ENCODE measurements at places on chromosomes 3 and 15.

DNA sequence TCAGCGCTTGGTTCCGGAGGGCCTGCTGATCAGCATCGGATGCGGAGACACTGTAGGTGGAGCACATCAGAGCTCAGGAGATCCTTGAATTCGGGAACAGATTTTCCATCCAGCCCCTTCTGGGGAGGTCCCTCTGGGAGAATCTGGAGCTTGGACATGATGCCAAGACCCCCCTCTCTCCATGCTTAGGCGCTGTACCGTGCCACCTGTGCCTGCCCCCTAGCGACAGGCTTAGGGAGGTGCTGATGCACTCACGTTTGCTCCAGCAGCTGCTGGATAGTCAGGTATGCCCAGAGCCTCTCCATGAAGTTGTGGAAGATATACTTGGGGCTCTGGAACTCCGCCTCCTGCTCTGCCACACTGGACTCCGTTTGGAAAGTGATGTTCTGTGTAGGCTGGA is 9.7 kb downstream of the ITIH4 start:
- no peak for DNase-seq

DNA sequence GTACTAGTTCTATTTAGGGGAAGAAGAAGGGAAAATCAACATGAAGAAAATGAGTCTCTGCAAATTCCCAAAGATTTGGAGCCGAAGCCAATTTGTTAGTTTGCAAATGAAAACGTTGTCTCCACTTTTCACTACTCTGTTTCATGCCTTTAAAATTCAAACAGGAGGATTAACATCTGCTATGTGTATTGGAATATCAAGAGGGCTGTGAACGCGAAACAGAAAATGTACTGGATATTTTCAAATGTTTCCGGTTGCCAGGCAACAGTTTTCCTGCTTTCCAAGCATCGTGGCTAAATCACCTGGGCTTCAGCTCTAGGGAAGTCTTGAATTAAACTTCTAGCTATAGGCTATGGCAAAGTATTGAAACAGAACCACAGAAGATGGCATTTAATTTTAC is 172.8 kb downstream of the KCNMB2 start:
- no peak for DNase-seq

DNA sequence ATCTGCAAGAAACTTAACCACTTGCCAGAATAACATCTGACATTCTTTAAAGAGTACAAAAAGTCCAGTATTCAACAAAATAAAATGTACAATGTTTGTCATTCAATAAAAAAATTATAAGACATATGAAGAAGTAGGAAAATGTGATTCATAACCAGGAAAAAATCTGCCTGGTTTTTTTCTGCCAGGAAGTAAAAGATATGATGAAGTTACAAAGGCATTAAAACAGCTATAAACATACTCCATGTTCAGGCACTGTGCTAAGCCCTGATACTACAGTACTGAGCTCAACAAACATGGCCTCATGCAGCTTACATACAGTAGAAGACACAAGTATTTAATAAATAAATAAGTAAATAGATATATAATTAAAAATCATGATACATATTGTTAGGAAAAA is 178.4 kb upstream of the STT3B start:
- DNase-seq: no peak

DNA sequence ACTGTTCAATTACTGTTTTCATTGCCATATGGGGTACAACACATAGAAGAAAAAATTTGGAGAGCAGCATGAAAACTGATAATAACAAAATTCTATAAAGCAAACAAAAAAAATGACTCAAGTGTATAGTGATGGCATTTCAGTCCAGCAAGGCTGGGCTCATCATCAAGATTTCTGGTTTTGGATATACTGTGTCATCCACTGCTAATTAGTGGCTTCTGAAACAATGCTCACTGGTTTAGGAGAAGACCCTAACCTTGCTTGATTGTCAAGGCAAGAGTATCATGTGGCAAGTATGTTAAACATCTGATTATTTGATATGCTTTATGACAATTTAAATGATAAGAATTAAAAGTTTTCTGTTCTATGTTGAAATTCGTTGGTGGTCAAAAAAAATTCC is 96.9 kb downstream of the RFX7 start:
- DNase-seq: peak; percentile 10

DNA sequence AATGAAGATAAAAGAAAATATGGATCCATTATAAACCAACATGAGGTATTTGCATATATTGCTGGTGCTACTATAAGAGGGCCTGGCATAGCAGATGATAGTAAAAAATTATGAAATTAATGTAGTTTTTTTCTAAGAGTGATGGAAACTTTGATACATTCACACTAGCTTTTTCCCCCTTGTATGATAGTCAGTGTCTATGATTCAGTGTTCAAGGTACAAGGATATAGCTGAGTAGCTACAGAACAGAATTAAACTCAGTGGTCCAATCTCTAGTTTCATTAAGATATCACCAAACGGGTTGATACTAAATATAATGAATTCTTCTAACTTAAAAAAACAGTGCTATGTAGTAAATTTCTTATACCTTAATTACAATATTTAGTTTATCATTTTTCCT is 49.9 kb upstream of the XRN1 start:
- DNase-seq: no peak

DNA sequence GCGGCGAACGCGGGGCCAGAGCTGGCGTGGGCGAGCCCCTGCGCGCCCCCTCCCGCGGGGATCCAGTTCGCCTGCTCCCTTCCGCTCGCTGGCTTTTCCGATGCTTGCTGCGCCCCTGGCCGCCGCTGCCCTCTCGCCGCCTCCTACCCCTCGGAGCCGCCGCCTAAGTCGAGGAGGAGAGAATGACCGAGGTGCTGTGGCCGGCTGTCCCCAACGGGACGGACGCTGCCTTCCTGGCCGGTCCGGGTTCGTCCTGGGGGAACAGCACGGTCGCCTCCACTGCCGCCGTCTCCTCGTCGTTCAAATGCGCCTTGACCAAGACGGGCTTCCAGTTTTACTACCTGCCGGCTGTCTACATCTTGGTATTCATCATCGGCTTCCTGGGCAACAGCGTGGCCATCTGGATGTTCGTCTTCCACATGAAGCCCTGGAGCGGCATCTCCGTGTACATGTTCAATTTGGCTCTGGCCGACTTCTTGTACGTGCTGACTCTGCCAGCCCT is 721 bp downstream of the P2RY1 start:
- no peak for DNase-seq

- DNase-seq: no peak
Observed at GRCh38 chr15:40330368-40330836, 6.9 kb downstream of the INAFM2 start.

DNA sequence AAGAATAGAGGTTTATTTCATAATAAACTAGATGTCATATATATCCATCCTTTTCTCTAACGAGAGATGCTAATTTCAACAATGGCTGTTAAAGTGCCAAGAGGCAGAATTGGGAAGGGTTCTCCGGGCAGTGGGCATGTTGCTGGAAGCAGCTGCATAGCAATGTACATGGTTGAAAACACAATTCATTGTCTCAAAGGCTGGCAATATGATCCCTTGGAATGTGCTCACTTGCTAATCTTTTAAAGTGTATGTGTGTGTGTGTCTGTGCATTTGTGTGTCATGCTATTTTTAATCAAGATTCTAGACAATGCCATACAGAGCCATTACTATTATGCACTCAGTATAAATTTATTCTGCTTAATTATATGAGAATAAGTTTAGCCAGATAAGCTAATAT is 1020.3 kb downstream of the NAALADL2 start:
- DNase-seq: no peak

- no peak for DNase-seq
Observed at GRCh38 chr3:167657684-167658225, 4.0 kb upstream of the WDR49 start.

GRCh38 chr3:51718547-51719409 is 11.9 kb downstream of the GRM2 start:
- peak; percentile 6 for DNase-seq

DNA sequence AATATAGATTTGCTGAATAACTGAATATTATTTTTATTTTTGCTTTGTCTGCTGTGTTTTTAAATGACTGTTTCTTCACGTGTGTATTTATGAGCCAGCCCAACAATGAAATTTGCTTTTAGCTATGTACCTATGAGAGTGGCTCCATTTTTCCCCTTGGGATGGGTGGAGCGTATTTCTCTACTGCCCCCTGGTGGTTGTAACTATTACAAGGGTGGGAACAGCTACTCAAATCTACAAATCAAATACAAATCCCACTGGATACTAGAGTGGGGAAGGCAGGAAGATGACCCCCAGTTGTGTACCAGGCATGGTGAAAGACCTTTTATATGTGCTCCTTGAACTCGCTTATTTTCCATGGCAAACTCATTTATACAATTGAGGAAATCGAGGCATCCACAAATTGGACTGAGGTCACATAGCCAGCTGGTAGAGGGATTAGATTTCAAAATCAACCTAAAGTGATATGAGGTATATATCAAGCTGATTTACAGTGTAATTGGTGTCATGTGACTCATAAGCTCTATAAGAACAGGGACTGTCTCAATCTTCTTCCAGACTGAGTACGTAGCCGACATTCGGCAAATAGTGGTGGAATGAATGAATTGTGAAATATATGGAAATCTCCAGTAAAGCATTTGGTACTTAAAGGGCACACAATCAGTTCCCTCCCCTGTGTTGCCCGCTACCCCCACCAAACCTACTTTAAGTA is 69.5 kb upstream of the VEPH1 start:
- DNase-seq: no peak

GRCh38 chr3:42507761-42508335 is 5.4 kb downstream of the VIPR1 start:
- DNase-seq: no peak

GRCh38 chr3:172065967-172066762 is 26.8 kb downstream of the FNDC3B start:
- peak; percentile 40 for DNase-seq

GRCh38 chr3:122996038-122996580 is 31.5 kb downstream of the SEMA5B start:
- no peak for DNase-seq

- no peak for DNase-seq
Observed at GRCh38 chr3:77296527-77296926, 256.6 kb downstream of the ROBO2 start.

DNA sequence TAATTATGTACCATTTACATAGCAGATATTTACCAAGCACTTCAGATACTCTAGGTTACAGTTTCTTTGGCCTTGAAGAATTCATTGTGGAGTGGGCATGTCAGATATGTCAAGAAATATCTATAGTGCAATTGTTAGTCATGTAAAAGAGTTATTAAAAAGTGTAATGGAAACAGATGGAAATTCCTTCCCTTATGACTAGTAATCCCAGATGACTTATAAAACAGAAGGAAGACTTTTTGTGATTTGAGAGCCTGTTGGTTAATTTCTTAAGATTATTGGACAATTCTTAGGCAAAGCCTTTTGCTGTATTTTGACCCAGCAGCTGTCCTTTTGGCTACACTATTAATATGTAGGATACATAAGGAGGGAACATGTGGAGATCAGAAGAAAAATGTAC is 708.9 kb upstream of the NECTIN3 start:
- DNase-seq: peak; percentile 44

GRCh38 chr3:57199895-57200297 is at the start of gene HESX1:
TSS of gene HESX1 (minus strand) at chr3:57199978. CDS start at chr3:57199918, 60 bp downstream.
- DNase-seq: no peak

DNA sequence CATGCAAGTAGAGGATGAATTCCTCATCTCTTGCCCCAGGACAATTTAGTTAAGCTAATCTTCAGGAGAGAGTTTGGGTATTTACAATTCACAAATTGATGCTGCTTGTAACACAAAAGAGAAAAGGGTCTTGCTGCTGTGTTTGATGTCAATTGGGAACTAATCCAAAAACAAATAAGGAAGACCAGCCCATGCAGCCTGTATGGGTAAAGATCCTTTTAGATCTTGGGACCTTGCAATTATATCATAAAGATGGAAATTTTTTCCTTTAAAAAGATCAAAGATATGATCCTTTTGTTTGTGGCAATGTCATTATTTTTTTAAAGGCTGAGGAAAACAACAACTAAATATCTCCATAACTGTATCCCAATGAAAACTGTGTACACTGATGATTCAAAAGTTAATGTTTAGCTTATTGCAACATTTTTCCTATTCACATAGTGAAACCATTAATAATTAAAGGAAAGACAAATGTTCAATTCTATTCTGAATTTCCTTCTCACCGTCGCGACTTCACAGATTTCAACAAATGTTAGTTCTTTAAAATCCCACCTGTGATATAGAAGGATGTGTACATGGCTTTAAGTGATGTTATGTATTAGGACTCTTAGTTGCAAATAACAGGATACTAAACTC is 40.2 kb downstream of the TMEM212 start:
- DNase-seq: no peak

GRCh38 chr15:100191161-100191560 is 150.6 kb downstream of the ADAMTS17 start:
- no peak for DNase-seq

- DNase-seq: peak; percentile 65
Observed at GRCh38 chr15:84684092-84684491, 26.1 kb upstream of the NMB start.

- DNase-seq: no peak
Observed at GRCh38 chr3:193910310-193910709, 225.6 kb upstream of the HES1 start.

- DNase-seq: no peak
Observed at GRCh38 chr3:109177908-109178307, 41.4 kb downstream of the C3orf85 start.

- DNase-seq: no peak
Observed at GRCh38 chr15:71732636-71733035, 77.7 kb upstream of the NR2E3 start.

DNA sequence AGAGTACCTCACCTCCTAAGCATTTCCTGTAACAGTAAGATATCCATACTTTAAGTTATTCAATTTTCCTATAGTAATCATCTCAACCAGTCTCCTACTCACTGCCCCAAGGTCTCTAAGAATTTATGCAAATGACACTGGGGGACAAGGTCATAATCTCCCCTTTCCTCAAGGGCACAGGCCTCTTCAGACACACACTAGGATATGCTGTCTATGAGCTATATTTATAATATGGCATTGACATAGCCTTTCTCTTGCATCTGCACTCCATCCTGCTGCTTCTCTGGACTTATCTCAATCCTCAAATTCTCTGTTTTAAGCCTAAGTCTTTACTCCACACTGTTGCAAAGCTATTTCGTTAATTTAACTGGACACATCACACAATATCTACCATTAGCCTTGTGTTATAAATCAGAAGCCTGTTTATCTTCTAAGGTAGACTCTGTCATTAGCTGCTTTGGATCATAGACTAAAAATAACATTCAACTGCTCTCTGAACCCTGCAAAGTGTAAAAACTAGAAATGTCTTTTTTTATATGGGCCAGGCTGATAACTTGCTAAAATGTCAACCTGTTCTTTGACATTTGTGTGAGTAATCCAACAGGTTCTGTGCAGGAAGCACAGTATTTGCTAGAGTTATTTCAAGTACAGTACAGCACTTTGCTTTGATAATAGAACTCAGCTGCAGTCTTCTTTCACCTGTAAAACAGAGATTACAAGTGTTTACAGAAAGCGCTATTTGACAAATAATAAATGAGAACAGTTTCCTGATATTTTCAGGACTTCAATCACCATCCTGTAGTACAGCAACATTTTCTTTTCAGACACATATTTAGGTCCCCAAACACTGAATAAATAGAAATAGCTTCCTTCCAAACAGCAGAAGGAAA is 17.8 kb upstream of the SEC62 start:
- DNase-seq: no peak

DNA sequence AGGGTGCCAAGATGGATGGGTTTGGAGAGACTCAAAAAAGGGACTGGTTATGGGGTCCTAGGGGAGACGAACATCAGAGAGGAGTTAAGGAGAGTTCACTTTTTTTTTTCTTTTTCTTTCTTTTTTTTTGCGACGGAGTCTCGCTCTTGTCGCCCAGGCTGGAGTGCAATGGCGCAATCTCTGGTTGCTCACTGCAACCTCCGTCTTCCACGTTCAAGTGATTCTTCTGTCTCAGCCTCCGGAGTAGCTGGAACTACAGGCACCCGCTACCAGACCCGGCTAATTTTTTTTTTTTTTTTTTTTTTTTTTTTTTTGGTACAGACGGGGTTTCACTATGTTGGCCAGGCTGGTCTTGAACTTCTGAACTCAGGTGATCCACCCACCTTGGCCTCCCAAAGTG is 1.2 kb downstream of the SPINT1 start:
- DNase-seq: no peak

Measured in stromal cell of bone marrow (primary cell).